Caco-2 (cell line): ENCODE measurements at places on chromosomes 12 and 14.
A peak's percentile ranks its signal among the peaks of the same experiment; 100 is the strongest.

GRCh38 chr14:92613008-92613658 lies 99.6 kb downstream of the RIN3 start:
- DNase-seq: no peak

DNA sequence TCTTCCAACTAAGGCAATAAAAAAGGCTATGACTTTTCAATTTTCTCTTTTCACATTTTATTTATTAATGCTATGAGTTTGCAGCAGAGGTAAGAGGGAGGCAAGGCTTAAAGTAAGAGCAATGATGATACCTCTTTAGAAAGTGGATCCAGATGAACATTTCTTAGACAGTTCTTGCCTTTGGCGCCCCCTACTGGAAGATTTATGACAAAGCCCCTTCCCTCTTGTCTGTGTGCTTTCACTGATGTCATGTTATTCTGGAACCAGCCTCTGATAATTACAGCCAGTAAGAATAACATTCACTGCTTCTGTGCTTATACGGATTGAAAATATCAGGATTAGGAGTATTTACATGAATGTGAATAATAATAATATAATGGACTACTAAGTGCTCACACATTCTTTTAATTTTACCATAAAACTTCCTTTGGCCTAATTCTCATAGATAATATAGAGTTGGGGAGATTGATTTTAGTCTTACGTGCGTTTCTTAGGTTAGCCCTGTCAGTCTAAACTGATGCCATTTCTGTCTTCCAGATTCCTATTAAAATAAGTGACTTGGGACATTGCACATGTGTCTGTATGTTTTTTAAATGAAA lies 1929.9 kb upstream of the SEL1L start:
- DNase-seq: peak; percentile 43

DNA sequence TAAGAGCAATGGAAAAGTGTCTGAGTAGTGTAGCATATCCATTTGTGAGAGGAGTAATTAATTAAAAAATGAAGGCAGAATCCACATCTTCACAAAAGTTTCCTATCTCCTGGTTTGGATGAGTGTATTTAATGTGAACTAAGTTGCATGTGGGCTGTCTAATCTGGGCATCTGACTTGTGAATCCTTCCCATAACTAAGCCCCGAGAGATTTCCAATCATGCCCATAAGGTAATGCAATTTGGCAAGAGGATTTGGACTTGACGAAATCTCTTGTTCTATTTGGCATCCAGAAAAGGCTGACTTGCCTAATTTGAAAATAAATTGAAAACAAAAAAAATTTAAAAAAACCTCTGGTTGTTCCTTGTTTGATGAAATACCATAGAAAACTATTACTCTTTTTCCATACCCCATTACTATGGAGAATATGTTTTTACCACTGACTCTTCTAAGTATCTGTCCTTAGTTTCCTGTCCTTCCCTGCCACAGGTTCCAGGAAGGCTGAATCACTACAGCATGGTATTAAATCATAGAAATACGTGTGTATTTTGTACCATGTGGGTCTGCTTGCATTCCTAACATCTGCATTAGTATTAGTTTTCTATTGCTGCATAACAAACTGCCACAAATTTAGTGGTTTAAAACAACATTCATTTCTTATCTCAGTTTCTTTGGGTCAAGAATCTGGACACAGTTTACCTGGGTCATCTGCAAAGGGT lies 48.4 kb downstream of the ETV6 start:
- DNase-seq: no peak

GRCh38 chr14:69591317-69591716 lies 16.6 kb upstream of the CCDC177 start:
- DNase-seq: no peak

DNA sequence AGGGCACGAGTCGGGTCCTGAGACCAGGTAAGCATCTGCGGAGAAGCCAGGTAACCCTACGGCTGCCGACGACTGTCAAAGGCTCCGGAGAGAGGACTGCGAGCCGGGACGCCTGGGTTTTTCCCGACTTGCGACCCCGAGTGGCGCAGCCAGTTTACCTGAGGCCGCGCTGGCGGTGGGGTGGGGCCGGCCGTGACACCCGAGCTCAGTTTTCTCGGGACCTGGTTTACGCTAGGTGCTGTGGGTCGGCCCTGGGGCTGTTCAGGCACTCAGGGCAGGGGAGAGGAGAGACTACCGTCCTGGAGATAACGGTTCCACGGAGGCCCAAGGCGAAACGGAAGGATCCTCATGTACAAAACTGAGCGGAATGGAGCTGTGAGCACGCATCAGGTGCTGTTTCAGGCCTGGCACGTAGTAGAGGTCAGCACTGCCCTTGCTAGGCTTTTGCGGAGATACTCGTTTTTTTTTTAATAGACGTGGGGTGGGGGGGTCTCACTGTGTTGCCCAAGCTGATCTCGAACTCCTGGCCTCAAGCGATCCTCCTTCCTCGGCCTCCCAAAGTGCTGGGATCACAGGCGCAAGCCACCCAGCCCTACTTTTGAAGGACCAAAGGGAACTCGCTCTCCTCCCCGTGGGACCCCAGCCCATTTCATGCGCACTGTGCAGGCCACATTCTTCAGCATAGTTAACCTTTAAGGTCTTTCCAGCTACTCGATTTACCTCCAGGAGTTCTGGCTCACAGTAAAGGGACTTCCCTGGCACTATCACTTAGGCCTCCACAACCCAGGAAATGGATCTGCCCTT lies 471 bp downstream of the MTRFR start:
- no peak for DNase-seq

- DNase-seq: no peak
Observed at GRCh38 chr12:67019070-67019469, 250.1 kb upstream of the CAND1 start.

GRCh38 chr14:93906341-93907329 lies 20.5 kb upstream of the FAM181A start:
- peak; percentile 64 for DNase-seq

DNA sequence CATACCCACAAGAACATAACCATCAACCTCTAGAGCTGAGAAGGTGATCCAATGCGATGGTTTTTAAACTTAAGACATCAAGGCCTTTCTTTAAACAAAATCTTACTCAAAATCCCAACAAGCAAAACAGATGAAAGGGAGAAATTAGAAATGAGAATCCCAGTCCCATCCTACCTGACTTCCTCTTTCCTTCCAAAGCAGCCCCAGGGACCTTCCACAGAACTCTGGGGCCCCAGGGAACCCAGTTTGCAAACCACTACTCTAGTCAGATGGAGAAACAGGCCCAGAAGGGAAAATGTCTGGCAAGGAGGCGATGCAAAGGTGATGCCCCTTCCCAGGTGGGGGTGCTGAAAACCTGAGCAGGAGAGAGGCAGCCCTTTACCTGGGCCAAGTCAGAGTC lies 29.0 kb upstream of the CMKLR1 start:
- no peak for DNase-seq

- DNase-seq: no peak
Observed at GRCh38 chr12:47094804-47095203, 15.0 kb upstream of the AMIGO2 start.

- no peak for DNase-seq
Observed at GRCh38 chr14:89252887-89253532, 164.0 kb downstream of the FOXN3 start.

- no peak for DNase-seq
Observed at GRCh38 chr12:124563401-124563800, 4.0 kb downstream of the NCOR2 start.

GRCh38 chr12:92064422-92064821 lies 81.2 kb downstream of the BTG1 start:
- no peak for DNase-seq

- no peak for DNase-seq
Observed at GRCh38 chr12:124883263-124884130, 19.8 kb upstream of the SCARB1 start.

DNA sequence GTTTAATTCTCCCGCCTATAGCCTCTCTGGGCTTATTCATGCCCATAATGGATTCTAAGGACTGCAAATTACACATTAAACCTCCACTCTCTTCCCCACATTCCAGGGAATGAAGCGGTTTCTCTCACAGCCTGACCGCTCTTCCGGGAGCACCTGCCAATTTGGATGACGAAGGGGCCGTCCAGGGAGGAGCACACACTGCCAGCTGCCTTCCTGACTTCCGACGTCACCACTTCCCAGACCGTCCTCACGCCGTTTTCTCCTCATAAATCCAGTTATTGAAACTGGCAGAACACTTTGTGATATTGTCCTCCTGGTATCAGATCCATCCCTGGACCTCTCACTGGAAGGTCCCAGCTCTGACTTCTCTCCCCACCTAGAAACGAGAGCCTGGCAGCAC lies 87.6 kb downstream of the GCH1 start:
- no peak for DNase-seq

DNA sequence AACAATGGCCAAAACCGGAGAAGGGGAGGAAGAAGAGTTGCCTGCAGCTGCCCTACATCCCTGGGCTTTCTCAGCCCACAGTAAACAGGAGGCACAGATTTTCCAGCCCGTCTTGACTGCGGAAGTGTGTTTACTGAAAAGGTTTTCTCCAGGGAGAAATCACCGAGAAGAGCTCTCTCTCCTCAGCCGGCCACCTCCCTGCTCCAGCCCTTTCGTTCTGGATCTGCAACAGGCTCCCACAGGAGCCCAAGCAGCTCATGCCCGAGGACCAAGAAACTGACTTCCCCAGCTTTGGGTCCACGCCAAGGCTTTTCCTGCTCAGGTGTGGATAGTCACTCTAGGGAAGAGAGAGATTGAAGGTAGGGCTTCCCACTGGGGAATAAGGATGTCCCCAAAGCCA lies 61.7 kb downstream of the BCL11B start:
- DNase-seq: no peak

- DNase-seq: peak; percentile 65
Observed at GRCh38 chr14:104865631-104866441, 768 bp downstream of the CEP170B start.

- no peak for DNase-seq
Observed at GRCh38 chr14:105987563-105987962, 461.2 kb downstream of the TMEM121 start.

DNA sequence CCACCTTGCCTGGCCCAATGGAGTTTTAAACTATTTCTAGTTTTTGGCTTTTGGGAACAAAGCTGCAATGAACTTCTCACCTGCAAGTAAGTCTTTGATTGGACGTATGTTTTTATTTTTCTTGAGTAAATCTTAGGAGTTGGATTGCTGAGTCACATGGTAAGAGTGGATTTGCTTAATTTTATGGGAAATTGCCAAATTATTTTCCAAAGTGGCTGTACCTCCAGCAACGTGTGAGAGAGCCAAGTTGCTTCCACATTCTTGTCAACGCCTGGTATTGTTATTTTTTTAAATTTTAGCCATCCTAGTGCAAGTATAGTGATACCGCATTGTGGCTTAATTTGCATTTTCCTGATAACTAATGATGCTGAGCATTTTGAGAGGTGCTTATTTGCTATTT lies 136.6 kb downstream of the LMNTD1 start:
- no peak for DNase-seq

GRCh38 chr14:69500736-69501135 lies 16.2 kb downstream of the PLEKHD1 start:
- no peak for DNase-seq

GRCh38 chr12:6294156-6295093 lies 16.1 kb upstream of the PLEKHG6 start:
- DNase-seq: no peak

GRCh38 chr14:56753396-56753795 lies 56.9 kb downstream of the OTX2 start:
- DNase-seq: no peak
